WERI-Rb-1 (cell line): ENCODE measurements at places on chromosomes 2 and 18.

DNA sequence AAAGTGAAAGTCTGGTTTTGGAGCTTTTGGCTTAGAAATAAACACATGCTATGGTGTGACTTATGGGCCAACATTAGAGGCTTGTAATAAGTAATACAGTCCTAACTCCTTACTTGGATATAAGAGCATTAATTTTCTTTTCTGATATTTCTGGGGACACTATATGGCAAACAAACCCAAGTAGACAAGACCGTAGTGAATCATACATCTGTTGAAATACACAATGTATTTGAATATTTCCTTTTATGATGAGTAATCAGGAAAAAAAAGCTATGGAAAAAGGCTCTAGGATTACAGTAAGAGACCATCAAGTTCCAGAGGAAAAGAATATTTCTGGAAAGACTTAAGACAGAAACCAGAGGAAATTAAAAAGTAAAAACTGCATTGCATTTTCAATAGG is 146.0 kb upstream of the CYP26B1 start:
- DNase-seq = no peak

DNA sequence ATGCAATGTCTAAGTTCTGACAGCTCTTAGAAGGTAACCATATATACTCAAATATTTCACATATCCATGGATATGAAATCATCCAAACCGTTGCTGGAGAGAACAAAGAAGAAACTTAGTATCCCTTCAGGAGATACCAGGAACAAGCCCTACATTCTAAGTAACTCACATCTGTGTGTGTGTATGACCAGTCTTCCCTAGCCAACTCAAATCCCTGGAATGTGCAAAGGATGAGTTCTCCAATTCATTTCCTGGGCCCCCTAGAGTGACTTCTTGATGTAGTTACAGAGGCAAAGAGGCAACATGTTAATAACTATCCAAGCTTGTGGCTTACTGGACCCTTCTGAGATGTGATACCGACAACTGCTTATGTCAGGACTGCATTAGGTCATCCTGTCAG is 20.1 kb downstream of the TPGS2 start:
- no peak for DNase-seq

DNA sequence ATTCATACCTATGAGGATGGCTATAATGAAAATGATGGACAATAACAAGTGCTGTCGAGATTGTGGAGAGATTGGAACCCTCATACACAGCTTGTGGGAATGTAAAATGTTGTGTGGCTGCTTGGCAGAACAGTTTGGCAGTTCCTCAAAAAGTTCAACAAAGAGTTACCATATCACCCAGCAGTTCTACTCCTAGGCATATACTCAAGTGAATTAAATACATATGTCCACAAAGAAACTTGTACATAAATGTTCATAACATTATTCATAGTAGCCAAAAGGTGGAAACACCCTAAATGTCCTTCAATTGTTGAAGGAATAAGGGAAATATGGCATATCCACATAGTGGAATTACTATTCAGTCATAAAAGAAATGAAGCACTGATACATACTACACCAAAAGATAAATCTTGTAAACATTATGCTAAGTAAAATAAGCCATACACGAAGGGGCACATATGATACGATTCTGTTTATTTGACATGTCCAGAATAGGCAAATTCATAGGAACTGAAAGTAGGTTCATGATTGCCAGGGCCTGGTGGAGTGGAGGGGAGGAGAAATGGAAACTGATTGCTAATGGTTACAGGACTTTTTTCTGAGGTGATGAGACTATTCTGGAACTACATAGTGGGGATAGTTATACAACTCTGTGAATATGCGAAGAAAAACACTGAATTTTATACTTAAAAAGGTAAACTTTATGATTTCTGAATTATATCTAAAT is 92.1 kb downstream of the ADAM23 start:
- no peak for DNase-seq

DNA sequence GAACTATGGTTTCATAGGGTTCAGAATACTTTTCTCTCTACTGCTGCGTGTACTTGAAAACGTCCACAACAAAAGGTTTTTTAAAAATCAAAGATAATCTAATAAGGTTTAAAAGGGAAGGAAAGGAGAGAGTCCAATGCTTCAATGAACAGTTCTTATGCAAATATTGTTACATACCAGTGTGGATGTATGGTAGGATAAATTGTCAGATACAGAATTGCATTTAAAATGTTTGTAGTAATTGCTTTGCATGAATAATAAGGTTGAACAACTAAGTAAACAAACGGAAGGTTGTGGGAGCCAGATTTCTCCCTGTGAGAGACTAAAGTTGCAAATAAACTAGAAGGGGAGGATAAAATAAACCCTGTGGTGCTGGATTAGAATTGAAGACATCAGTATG is 53.8 kb upstream of the RBBP8 start:
- DNase-seq = no peak

GRCh38 chr18:50429207-50429948 is 54.5 kb downstream of the SKA1 start:
- no peak for DNase-seq

- DNase-seq = no peak
Observed at GRCh38 chr2:142745691-142746090, 131.8 kb upstream of the KYNU start.

GRCh38 chr2:208266936-208267335 is 881 bp downstream of the PIKFYVE start:
- no peak for DNase-seq

DNA sequence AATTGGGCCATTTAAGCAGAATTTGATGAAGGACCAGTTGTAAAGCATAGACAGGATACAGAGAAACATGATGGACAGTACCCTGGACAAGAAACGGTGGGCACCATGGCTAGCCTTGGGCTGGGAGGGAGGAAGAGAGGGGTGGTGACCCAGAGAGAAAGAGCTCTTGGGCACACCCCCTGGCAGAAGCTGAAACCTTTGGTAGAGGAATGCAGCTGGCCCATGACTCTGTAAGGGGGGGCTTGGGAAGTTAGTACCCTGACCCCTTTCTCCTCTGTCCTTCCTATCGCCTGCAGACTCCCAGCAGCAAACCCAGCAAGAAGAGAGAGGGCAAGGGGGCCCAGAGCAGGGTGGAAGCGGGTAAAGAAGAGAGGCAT is 32.6 kb downstream of the MRPL44 start:
- no peak for DNase-seq

DNA sequence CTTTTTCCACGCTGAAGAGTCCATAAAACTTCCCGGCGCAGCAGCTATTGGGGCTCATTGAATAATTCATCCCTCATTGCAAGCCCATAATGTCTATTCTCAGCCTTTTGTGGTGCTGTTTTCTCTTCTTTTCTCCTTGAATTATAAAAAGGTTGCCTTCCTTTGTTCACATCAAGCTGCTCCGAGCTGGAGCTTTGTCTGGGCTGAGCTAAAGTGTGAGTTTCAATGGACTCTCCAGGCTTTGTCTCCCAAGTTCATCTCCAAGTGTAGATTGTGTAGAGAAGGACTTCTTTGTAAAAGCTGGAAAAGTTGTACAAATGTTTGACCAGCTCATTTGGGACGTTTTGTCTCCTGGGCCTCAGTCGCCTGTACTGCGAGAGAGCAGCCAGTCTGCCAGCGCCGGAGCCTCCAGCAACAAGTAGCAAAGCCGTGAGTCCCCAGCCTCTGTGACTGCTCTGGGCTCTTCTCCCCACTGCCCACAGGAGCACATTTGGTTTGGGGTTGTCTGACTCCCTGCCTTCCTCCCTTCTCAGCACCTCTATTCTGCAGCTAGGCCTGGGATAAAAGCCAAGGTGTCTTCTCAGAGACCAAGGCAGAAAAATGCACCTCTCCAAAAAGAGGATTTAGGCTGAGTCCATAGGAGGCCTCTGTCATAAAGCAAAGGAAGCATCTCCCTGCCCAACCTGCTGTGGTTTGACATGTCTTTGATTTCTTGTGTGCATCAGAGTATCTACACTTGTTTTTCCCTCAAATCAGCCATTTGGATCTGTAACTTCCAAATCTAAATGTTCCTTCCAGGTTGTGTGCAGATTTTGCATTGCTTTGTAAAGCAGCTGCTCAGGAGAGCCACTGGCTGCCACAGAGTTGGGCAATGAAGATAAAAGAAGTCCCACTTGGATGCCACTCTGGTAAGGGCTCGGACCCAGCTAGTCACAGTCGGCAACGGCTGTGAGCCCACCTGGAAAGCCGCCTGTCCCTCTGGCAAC is 6.4 kb downstream of the PAX3 start:
- DNase-seq = no peak

DNA sequence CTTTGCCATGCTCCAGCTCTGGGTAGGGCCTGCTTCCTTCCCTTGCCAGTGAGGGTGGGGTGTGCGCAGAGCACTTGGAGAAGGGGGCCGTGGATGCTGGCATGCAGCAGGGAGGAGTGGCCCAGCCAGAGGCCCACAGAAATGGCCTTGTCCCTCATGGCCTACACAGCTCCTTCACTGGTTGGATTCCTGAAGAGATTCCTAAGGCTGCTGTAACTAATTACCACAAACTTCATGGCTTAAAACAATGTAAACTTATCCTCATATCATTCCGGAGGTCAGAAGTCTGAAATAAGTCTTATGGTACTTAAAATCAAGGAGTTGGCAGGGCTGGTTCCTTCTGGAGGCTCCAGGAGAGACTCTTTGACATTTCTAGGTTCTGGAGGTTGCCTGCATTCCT is 195.2 kb downstream of the GLI2 start:
- no peak for DNase-seq

GRCh38 chr18:7871560-7872456 is 304.7 kb downstream of the PTPRM start:
- no peak for DNase-seq

- no peak for DNase-seq
Observed at GRCh38 chr18:75277610-75277928, 67.0 kb downstream of the TSHZ1 start.

DNA sequence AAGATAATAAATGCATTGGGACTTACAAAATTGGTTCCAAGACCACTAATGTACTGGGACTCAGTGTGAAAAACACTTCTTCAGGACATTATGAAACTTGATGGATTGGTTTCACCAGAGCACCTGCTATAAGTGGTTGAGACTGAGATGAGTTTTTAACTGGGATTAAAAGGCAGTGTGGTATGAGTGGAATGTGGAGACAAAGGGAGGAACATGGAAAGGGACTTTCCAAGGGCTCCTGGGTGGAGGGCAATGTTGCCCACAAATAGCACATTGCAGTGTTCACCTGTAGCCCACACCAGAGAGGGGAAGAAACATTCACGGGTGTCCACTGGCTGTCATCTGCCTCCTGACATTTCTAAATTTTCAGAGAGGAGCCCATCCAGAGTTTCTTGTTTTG is 253.3 kb upstream of the TANK start:
- no peak for DNase-seq

DNA sequence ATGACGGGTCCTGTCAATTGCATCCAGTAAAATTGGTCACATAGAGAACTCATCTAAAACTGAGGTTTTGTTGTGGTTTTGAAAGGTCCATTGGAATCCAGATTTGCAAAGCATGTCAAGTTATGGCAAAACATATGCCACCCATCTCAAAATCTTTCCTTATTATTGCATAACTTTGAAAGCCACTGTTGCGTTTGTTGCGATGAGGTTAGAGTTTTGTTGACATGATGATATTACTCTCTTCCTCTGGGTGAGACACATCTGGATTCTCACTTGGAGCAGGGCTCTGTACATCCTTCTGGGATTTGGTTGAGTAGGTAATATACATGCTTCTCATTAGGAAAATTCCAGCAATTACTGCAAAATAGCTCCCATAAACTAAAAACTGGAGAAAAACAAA is 20.6 kb downstream of the SCYGR5 start:
- DNase-seq = no peak

GRCh38 chr18:59233017-59233410 is 13.1 kb downstream of the GRP start:
- DNase-seq = no peak

DNA sequence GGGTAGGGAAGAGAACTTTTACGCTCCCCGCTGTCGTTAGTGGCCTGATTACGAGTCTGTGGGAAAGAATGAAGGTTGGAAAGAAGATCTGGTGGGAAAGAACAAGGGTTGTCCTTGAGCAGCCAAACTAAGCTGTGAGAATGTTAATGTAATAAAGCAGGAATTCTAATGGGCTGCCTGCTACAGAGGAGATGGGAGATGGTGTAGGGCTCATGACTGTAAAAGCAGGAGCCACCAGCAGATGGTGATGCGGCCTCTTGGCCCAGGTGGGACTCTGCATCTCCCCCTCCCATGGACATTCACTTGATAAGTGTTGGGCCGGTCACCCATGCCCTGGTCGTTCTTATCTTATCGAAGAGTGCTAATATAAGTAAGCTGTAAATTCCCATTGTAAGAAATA is 150.0 kb downstream of the NEDD4L start:
- peak; percentile 72 for DNase-seq

- DNase-seq = no peak
Observed at GRCh38 chr2:36704475-36705150, 8.1 kb downstream of the VIT start.

GRCh38 chr18:61551586-61551985 is 218.4 kb downstream of the CDH20 start:
- DNase-seq = peak; percentile 70

GRCh38 chr18:56315363-56315762 is 323.0 kb downstream of the TXNL1 start:
- DNase-seq = no peak

DNA sequence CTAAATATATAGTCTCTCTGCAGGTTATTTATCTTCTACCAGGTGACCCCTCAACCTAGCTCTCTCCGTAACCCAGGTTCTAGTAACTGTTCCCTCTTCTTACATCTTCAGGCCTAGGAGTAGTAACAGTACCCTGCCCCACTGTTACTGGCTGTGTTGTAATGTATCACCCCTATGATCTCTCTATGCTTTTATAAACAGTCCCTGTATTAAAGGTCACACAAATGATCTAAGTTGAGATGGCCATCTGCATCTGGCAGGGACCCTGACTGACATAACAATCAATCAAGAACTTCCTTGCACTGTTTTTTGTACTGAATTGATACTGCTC is 219.7 kb upstream of the STK17B start:
- DNase-seq = no peak

DNA sequence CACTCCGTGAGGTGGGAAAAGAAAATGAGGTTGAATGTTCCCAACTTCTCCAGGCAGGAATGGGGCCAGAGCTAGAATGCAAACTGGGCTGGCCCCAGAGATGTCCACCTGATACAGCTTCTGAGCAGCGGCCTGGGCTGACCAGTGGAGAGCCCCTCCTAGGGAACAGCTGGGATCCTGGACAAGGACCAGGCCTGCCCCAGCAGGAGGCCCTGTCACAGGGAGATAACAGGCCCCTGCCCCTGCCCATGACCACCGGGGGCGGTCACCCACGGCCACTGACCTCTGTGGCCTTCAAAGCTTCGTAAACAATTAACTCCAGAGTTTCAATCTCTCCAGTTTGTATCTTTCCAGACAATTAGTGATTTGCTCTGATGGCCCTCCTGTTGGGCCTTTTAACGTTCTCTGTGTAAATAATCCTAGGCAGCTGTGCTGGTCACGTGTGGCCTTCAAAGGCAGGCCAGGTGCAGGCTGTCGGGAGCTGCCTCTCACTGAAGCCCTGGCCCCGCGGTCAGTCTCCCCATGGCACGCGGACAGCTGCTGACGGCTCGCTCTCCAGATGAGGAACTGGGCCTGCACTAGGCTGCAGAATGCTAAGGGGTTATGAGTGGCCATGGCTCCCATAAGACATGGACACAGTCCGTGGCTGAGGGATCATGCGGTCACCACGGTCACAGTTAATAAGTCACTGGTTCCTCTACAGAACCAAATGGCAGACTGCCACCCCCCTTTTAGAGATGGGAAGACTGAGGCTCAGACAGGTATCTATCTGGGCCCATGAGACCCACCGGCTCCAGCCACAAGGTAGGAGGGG is 9.2 kb downstream of the HS6ST1 start:
- peak; percentile 75 for DNase-seq

- DNase-seq = no peak
Observed at GRCh38 chr18:55483266-55483871, 104.6 kb downstream of the TCF4 start.
